Putamen (tissue), 1 donor: ENCODE measurements at places on chromosomes 2 and 18.

GRCh38 chr18:45335282-45336043, 279.8 kb upstream of the SLC14A2 start:
- no peak for DNase-seq

DNA sequence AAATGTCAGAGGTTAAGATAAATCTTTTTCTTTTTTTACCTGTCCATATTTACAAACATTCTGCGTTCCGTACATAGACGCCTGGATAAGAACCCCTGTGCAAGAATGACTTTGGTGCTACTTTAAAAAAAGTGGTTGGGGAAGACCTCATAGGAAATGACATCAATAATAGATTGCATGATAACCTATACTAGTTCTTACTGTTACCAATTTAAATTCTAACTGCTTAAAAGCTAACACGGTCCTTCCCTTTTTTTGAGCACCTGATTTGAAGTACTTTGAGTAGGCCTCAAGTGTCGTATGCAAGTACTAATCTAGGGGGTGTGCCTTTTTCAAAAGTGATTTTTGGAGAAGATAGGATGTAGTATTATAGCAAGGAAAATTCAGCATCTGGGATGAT, 2.1 kb downstream of the SLC39A10 start:
- DNase-seq, result no peak

- peak; percentile 51 for DNase-seq
Observed at GRCh38 chr2:8872821-8873432, 35.5 kb upstream of the KIDINS220 start.

- DNase-seq, result no peak
Observed at GRCh38 chr2:125581557-125581956, 1074.4 kb upstream of the GYPC start.

DNA sequence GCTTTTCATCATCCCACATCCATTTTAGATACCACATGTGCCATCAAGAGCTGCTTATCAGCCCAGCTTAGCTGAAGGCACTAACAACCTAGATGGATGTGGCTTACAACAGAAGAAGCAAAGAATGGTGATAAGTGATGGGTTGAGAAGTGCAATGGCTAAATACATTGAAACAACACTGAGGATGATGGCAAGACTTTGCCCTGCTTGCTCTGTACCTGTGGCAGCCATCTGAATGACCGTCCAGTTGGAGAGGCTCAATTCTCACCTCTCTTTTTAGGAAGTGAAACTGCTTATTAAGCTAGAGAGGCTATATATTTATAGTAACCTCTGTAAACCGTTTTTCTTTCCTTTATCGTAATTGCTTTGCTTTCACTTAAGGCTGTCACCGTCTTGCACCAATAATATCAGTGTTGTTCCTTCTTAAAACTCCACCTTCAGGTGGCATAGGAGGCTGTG, 5.7 kb downstream of the GPATCH11 start:
- DNase-seq, result no peak

- no peak for DNase-seq
Observed at GRCh38 chr2:69615078-69615625, 28.4 kb downstream of the AAK1 start.

GRCh38 chr18:26476697-26477096, 71.7 kb downstream of the KCTD1 start:
- DNase-seq, result no peak

DNA sequence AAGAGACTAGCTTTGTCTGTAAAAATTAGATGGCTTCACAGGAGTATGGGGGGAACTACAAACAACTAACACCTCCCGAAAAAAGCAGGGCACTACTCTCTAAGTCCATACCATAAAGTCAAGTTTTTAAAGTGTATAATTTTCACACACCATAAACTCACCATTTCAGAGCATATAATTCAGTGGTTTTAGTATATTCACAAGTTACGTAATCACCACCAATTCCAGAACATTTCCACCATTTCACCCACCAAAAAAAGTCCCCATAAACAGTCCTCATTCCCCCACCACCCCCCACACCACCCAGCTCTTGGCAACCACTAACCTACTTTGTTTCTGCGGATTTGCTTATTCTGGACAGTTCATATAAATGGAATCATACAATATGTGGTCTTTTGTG, 33.8 kb downstream of the CFAP36 start:
- DNase-seq, result no peak

GRCh38 chr2:29733965-29734364, 187.4 kb downstream of the ALK start:
- DNase-seq, result no peak

GRCh38 chr2:147521936-147522335, 322.9 kb upstream of the ACVR2A start:
- no peak for DNase-seq

GRCh38 chr2:23788100-23788499, 138.8 kb downstream of the ATAD2B start:
- no peak for DNase-seq

DNA sequence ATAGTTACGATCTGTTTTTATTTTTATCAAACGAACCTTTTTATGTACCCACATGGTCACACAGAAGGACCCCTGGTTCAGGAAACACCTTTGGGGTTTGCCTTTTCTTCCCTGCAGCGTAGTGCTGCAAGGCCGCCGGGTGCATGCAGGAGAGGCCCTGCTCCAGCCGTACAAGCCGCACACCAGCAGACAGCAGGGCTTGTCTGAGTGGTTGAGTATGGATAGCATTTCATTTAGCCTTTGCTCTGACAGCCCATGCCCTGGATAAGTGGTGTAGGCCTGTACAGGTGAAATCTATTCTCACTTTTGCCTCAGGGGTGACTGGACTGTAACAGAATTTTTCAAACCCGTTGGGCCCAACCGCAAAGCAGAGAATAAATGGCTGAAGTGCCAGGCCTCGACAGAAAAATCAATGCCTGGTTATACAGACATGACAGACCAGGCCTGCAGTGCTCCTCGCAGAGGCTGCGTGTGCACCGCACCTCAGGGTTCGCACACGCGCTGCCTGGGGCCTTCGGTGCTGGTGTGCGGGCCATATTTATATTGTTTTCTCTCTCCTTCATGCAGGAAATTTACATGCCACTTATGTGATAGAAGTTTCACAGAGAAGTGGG, 279.1 kb downstream of the ZNF407 start:
- DNase-seq, result no peak

DNA sequence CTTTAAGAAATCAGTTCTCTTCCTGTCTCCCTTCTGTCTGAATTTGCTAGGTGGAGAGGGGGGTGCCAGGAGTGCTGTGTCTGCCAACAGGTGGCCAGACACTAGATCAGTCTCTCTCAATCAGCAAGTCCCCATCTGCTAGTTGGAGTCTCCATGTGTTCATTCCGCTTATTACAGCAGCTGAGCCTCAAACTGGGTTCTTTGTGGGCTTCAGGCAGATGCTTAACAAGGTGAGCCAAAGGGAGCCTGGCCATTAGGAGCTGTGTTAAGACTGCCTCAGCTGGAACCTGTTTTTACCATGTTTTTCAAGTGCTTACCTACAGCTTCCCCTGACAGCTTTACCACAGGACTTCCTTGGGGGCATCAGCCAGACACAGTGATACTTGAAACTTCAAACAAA, 401.9 kb downstream of the LRP1B start:
- DNase-seq, result no peak

- no peak for DNase-seq
Observed at GRCh38 chr2:118251427-118251826, 163.2 kb downstream of the INSIG2 start.

- DNase-seq, result no peak
Observed at GRCh38 chr18:35489913-35490490, 7.8 kb downstream of the INO80C start.

DNA sequence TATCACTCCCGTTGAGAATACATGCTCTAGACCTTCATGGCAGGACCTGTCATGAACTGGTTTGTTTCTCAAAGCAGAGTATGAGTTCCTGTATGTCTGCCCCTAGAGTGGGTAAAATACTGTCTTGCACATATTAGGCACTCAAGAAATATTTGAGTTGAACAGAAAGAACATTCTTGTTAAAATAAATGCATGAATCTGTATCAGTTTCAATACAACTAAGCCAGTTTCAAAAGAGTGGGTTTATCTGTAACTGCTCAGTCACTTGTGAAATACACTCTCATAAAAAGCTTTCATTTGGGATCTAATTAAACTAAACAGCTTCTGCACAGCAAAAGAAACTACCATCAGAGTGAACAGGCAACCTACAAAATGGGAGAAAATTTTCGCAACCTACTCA, 69.2 kb downstream of the RFTN2 start:
- DNase-seq, result no peak

- DNase-seq, result peak; percentile 95
Observed at GRCh38 chr18:3013024-3013804, at the start of gene LPIN2. LPIN2 (minus strand) TSS chr18:3013144; CDS start chr18:2960840, 52,304 bp downstream.

- no peak for DNase-seq
Observed at GRCh38 chr2:62406573-62407043, 99.4 kb downstream of the TMEM17 start.

DNA sequence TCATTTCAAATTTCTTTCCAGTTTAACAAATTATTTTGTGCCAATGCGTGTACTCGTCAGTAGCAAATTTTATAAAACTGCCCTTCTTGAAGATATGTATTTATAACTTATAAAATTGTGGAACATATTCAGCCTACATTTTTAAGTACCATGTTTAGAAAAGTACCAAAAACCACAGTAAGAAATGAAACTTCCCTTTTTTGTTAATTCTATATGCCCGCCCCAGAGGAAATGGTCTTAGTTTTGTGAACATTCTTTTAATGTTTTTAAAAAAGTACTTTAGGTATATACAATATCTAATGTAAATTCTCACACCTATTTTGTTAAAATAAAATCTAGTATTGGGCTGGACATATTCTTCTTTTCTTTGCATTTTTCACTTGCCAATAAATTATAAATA, 1.2 kb downstream of the UGT1A9 start:
- no peak for DNase-seq

DNA sequence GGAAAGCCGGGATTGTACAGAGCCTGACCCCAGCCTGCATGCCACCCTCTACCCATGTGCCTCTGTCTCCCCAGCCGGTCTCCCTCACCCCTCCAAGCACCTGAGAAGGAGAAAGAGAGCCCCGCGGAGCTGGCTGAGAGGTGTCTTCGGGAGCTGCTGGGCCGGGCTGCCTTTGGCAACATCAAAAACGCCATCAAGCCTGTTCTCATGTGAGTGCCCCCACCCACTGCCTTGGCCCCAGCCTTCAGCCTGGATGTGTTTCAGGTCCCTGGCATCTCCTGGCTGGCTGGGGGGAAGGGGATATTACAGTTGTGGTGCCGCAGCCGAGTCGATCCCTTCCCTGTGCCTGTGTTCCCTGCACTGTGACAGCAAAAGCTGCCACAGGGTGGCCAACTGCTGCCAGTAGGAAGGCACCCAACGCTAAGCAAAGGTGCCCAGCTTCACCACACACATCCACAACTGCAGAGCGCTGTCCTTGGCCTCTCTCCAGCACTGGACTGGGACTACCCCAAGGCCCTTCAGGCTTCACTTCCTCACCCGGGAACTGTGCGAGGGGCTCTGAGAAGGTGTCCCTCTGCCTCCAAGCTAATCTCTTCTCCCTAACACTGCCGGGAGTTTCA, 38.4 kb downstream of the POMC start:
- no peak for DNase-seq

DNA sequence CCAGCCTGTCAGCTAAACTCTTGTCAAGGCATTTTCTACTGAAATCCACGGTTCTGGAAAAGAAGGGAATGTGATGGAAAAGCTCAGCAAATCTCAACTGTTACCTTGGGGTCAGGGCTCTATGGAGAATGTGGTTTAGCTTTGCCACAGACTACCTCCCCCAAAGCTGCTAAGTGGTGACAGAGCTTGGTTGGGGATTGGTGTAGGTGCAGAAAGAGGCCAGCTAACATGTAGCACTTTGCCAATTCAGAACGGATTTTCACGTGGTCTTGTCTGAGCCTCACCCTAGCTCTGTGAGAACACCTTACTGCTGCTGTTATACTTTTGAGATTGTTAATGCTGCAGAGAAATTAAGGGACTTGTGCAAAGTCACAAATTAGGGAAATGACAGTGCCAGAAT, 331.1 kb downstream of the RND3 start:
- no peak for DNase-seq

DNA sequence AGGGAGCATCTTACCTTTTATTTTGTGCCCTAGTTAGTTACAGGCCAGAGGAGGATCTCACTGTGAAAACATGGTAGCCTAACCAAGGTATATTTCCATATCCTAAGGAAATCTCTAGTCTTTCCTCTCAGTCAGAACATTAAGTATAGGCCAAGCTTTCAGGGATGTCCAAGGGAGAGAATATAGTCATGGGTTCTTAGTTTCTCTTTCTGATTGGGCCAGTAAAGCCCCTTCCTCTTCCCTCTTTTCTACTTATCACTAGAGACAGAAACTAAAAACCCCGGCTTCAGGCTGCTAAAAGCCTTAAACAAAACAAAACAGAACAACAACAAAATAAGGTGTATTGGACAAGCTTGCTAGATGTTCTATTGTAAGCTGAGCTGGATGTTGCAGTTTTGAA, 44.3 kb upstream of the TNFRSF11A start:
- no peak for DNase-seq
